Activated CD4-positive, CD25-positive, alpha-beta regulatory T cell treated with anti-CD3 and anti-CD28 coated beads, Interleukin-2, amount 50 U/mL, for 72 hours (primary cell): ENCODE measurements at places on chromosomes 2 and 18.

GRCh38 chr2:23579674-23580073, 194.7 kb downstream of the KLHL29 start:
- DNase-seq, result no peak

DNA sequence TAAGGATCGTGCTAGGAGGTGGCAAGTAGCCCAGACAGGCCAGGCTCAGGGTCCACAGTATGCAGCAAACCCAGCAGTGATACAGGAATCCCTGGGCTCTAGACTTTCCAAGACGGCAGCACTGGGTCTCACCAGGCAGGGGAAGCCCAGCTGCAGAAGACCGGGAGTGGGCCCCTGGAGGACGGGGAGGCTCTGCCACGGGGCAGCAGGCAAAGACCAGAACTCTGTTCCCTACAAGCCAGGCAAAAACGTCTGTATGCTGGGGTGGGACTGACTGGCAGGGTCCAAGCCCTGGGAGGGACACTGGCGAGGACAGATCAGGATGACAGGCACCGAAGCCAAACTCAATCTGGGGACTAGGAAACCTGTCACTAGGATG, 98.9 kb upstream of the SEC11C start:
- no peak for DNase-seq

DNA sequence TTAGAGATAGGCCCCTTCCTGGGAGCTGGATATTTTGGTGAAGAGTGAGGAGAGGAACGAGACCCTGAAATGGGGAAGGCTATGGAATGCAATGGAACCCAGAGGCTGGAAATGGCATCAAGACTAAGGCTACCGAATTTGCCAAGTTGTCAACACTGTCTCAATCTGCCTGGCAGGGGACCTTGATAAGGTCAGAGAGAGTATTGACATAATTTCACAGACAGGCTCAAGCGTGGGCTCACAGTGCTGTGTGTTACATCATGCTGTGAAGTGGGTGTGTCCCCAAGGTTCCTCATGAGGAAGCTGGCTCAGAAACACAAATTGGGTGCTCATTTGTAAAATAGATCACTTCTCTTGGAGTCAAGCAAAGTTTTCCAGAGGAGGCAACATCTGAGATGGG, 51.8 kb upstream of the CYRIA start:
- DNase-seq, result no peak

DNA sequence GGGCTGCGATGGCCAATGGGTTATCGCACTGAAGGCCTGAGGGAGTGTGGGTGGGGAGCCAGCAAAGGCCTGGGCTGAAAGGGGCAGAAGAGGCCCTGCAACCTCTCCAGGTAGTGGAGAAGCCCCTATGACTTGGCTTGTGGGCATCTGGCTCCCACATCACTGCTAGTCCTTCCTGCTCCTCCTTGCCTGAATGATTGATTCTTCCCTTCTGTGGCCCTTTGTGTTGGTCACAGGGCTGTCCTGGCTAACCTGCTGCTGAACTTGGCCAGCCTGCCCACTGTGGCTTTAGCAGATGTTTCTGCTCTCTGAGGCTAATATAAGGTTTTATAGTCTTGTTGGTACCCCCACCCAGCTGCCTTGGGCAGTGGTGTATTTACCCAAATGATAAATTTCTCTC, 136.2 kb upstream of the ALPP start:
- no peak for DNase-seq
